ENCODE measurements at places on chromosomes 16 and 17.

DNA sequence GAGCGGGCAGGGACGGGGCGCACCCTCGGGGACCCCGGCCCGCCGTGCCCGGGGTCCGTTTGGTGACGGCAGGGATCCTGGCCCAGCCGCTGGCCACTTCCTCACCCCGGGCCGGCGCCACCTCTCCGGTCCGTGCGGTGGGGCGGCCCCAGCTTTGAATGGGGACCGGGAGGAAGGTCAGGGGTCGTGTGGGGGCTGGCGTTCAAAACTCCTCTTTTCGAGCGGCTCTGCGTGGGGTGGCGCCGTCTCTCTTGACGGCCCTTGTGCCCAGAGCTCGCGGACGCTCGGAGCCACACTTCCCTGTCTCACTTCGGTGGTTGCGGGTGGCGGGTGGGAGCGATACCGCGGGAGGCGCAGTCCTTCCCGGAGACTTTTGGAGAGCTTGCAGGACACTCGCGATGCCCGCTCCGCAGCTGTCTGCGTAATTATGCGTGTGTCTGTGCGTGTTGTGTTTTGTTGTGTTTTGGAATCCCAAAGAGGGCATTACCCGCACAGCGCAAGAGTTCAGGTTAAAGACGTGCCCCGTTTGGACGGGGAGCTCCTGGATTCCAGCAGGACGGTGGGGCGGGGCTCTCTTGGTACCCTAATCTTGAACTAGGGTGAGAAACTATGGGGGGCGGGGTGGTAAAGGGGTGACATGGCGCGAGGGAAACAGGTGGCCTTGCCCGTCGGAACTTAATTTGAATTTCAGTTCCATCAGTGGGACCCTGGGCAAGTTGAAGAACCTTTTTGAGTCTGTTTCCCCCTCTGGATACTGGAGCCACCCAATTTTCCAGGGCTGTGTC, 637 bp downstream of the PLCG2 start:
- no peak for DNase-seq

DNA sequence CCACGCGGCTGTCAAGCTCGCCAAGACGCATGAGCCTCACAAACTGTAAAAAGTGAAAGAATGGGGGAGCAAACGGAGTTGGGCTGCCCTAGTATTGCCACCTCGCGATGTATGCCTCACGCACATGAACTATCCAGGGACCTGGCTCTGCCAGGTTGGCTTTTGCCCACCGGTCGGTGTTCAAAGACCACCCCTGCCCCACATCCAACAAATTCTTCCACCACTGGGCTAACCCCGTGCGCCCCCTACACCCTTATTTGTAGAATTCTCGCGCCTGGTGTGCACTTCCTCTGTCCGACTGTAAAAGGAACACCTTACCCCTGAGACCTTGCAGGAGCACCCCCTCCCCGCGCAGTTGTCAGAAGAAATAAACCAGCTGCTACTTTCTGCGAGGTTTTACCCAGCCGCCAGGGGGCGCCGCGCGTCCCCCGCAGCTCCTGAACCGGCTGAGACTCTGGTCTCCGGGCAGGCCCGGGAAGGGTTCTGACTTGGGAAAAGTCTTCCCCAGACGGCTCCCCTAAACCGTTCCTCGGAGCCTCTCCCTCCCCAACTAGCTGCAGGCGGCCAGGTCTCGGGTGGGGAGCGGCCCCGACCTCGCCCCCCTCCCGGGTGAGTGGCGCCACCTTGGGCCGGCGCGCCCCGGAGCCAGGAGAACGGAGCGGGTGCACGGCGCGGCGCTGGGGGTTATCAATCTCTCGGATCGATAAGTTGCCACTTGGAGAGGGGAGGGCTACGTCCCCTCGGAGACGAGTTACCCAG, 1.7 kb upstream of the ZNF423 start:
- no peak for DNase-seq

GRCh38 chr16:2716948-2717347, 3.1 kb downstream of the PRSS27 start:
- no peak for DNase-seq

DNA sequence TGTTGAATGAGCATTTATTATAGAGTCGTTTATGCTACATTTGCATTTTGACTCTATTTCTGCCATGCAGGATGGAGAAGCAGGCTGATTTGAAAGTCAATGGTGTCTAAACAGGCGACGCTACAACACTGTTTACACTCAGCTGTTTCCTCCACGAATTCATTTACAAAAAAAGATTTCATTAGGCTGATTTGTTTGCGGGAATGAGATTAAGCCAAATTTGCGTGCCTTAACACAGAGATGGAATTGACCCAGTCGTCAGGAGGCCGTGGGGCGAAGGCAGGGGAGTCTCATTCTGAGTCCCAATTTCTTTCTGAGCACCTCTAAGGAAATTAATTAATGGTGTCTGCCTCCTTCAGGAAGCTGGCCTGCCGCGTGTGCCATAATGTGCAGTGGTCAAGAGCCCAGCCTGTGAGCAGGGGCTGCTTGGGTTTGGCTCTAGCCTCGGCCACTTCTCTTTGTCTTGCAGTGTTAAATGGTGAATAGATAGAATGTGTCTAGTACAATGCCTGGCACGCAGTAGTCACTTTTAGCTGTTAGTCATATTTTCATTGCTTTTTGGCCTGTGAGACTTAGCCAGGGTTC, 88.6 kb upstream of the NKD1 start:
- no peak for DNase-seq

- no peak for DNase-seq
These were observed 14.5 kb upstream of the CDH13 start for GRCh38 chr16:82612263-82612662.

DNA sequence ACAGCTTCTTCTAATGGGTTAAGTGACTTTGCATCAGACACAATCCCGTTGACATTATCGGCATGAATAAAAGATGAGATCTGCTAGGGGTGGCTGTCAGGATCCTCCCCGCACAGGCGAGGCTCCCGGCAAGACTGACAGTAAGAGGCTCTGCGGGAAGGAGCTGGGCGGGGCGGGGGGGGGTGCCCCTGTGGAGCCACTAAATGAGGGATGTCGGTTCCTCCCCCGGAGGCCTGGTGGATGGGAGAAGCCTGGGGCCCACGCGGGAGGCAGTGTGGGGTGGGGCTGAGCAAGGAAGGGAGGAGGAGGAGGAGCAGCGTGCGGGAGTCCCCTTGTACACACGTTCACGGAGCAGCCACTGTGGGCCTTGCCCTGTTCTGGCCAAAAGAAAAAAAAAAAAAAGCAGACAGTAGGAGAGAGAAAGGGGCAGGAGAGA, 190.9 kb upstream of the GSE1 start:
- no peak for DNase-seq

GRCh38 chr17:4969047-4969550, 1.5 kb upstream of the SPAG7 start:
- no peak for DNase-seq

DNA sequence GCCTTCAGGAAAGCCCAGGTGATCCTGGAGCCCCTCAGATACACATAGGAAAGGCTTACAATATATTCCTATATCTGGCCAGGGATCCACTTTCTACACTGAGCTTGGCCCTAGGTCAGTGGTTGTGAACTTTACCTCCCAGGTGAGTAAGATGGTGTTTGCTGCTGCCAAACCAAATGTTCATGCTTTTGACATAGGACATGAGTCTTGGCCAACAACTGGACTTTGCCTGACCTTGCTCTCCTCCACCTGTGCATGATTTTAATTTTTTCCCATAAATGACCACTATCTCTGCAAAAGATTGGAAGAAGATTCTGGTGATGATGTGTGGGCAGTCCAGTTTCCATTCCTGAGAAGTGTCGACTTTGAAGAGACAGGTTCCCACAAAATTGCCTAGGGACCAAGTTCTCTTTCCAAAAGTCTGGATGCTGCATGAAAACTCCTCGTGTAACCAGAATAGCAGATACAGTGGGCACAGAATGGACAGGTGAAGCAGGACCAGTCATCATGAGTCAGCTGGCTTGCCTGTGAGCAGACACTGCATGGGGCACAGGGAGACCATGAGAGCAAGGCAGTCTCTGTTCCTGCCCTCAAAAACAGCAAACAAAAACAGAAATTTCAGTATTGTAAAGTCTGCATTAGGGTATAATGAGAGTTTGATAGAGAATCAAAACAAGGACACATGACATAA, 226.4 kb upstream of the MON1B start:
- DNase-seq: no peak

GRCh38 chr17:2122641-2123302, 67.9 kb downstream of the HIC1 start:
- no peak for DNase-seq

DNA sequence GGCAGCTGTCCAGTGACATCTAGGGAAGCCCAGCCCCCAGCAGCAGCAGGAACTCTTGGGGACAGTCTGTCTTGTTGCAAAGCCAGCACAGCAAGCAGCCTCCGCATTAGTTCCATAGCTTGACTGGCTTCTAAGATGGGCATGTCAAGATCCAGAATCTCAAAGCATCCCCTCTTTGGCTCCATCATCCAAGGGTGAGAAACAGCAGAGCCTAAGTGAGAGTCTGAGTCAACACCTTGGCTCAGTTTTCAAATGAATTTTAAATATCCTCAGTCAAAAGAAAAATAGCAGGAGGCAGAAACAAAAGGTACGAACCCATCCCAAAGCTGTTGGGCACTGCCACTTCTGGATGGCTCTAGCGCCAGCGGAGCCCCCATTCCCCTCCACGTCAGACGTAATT, 2.2 kb downstream of the CLDN9 start:
- DNase-seq: no peak

- DNase-seq: no peak
These were observed 373.2 kb upstream of the CDH11 start for GRCh38 chr16:65495106-65495505.

DNA sequence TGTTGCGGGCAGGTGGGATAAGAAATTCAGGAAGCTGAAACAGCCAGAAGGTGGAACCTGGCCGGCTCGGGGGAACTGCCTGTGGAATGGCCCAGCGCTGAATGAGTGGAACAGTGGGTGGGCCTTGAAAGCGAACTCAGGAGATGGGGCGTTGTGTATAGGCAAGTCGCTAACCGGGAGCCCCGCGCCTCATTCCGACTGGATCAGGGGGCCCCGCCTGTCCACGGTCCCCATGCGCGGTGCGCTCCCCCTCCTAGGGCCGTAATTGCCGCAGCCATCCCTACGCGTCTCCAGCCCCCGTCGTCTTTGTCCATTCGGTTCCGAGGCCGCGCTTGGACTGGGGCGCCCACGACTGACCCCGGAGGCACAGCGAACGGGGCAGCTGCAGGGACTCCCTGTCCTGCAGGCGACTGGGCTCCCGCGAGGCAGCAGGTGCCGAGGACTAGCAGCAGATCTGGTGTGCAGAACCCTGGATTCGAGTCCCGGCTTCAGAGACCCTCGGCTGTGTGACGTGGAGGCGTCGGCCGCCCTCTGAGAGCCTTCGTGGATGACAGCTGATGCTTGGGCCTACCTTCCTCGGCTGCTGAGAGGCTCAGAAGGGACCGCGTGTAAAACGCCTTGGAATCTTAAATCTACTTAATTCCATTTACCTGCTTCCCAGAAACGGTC, 10.9 kb upstream of the CA4 start:
- no peak for DNase-seq

GRCh38 chr16:55703003-55704001, 47.5 kb downstream of the SLC6A2 start:
- DNase-seq: no peak

DNA sequence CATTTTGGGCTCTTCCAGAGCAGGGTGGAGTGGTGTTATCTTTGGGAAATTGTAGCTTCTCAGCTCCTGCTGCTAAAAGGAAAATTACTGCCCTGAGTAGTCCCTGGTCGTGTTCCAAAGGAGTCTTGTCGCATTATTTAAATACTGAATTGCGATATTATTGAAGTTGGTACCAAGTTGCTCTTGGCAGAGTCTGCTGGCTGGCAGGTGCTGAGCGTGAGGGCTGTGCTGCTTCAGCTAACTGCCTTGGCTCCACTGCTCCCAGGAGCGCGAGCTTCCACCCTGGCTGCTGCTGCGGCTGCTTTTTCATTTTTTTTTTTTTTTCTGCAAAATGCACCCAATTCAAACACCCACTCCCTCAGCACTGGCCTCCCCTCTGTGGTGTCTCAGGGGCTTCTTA, 289.8 kb downstream of the MAF start:
- no peak for DNase-seq

GRCh38 chr17:17269926-17270773, 10.9 kb downstream of the COPS3 start:
- DNase-seq: no peak

Measured in activated CD4-positive, CD25-positive, alpha-beta regulatory T cell (primary cell).